Fibroblast of lung (primary cell): ENCODE measurements at places on chromosomes 2 and 18. TPM values are rescaled to one million over a fixed set of nuclear protein-coding genes. Genes with fewer than 3 reads are reported as not detected.

The UGT1A8 gene
- not detected in 2 replicates for total RNA-seq

The CXCR4 gene
- total RNA-seq, result under 0.01 TPM in 1 of 2 replicates, not detected in the other

The FAHD2B gene
- 7.3 and 8.7 TPM in 2 replicates for total RNA-seq

The GKN1 gene
- total RNA-seq, result not detected in 2 replicates

The INHA gene
- 0.26 and 0.50 TPM in 2 replicates for total RNA-seq

The VAPA gene
- total RNA-seq, result 181 and 235 TPM in 2 replicates

The FSHR gene
- total RNA-seq, result under 0.01 TPM in 1 of 2 replicates, not detected in the other

The LCT gene
- under 0.01 TPM in 2 replicates for total RNA-seq

The MBOAT2 gene
- 36.0 and 46.4 TPM in 2 replicates for total RNA-seq

The SAG gene
- total RNA-seq, result not detected in 2 replicates

The TPO gene
- not detected in 2 replicates for total RNA-seq

The CD207 gene
- total RNA-seq, result not detected in 2 replicates

The FBXO15 gene
- 0.77 and 0.83 TPM in 2 replicates for total RNA-seq

The TRABD2A gene
- 10.8 and 14.4 TPM in 2 replicates for total RNA-seq

The CDK5R2 gene
- total RNA-seq, result under 0.01 and 0.17 TPM in 2 replicates

The EVX2 gene
- not detected in 2 replicates for total RNA-seq

The OTOS gene
- not detected in 2 replicates for total RNA-seq

The SKOR2 gene
- total RNA-seq, result not detected in 2 replicates

The KCNS3 gene
- 1.3 and 6.3 TPM in 2 replicates for total RNA-seq

The CD8B2 gene
- not detected in 2 replicates for total RNA-seq

The HOXD11 gene
- not detected in 2 replicates for total RNA-seq

The RETSAT gene
- total RNA-seq, result 61.6 and 87.0 TPM in 2 replicates

The IGFBP5 gene
- 783 and 1,100 TPM in 2 replicates for total RNA-seq

The CRYBA2 gene
- total RNA-seq, result not detected in 2 replicates

The PRKAG3 gene
- 0.26 and 0.33 TPM in 2 replicates for total RNA-seq

The EHD3 gene
- total RNA-seq, result 12.3 and 30.6 TPM in 2 replicates

The GAL3ST2 gene
- 0.17 TPM in 1 of 2 replicates, not detected in the other for total RNA-seq
